T-helper 9 cell (primary cell): ENCODE measurements at places on chromosomes 4 and X.

DNA sequence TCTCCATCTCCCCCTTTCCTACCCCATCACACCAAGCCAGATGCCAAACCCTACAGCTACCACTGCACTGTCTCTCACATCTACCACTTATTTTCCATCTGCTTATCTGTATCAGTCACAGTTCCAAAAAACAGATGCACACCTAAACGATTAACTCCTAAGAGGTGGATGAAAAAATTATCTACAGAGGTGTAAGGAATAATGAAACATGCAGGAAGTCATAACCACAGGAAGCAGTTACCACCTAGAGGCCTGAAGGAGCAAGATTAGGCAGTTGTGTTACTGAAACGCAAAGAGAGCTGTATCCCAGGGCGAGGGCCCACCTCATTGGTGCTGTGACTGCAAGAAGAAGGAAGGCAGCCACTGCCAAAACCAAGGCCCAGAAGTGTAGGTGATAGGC is 87.8 kb upstream of the FAM241A start:
- no peak for DNase-seq

DNA sequence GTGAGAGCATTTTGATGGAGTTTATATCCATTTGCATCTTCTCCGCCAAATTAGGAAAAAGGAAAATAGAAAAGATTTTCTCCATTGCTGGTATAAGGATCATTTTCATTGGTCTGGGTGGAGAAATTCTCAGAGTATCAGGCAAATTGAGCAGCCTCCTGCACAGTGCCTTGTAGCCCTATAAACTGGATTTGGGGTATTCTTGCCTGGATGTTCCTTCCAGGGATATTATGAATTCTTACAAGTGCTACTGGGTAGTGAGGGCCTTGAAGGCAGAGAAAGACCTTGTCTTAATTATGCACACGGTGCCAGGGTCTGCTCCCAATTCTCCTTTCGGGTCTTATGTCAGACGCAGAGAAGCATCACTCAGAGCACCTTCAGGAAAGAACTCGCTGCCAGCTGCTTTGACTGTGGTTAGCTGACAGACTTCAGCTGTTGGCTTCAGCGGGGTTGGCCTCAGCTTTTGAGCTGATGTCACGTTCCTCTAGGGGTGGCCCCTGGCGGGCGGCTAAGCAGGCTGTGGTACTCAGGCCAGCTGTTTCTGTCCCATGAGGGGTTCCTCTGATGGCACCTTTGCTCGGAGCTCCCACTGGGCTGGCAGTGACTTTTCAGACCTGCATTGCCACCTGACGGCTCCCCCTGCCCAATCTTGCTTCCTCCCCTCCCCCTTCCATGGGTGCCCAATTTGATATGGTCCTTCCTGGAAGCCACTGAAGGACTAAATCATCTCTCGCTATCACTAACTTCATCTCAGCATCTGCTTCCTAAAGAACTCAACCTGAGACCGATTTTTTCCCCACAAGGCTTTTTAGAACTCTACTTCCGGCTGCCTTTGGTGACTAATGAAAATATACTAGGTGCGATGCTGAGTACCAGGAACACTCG is 519.5 kb downstream of the BCOR start:
- no peak for DNase-seq

GRCh38 chr4:63233671-63234070 is 1175.6 kb downstream of the TECRL start:
- no peak for DNase-seq

DNA sequence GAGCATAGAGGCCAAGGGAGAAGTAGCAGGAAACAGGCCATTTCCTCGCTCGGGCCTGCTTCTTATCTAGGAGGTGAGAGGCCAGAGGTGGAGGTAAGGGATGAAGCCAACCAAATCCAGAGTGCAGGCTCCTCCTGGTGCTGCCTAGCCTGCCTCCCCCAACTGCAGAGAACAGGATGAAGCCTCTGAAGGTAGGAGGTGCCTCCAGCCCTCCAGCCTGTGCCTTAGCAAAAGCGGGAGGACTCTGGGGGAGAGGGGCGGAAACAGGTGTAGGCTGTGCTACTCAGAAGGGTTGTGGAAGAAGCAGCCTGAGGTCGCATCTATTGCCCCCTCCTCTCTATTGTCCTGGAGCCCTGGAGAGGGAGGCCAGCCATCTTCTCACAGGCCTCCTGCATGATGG is 2.9 kb upstream of the MTM1 start:
- DNase-seq = no peak

- no peak for DNase-seq
These were observed 19.9 kb downstream of the GPKOW start for GRCh38 chrX:49103637-49104036.

GRCh38 chrX:134396174-134396573 is 63.8 kb upstream of the HPRT1 start:
- DNase-seq = no peak

DNA sequence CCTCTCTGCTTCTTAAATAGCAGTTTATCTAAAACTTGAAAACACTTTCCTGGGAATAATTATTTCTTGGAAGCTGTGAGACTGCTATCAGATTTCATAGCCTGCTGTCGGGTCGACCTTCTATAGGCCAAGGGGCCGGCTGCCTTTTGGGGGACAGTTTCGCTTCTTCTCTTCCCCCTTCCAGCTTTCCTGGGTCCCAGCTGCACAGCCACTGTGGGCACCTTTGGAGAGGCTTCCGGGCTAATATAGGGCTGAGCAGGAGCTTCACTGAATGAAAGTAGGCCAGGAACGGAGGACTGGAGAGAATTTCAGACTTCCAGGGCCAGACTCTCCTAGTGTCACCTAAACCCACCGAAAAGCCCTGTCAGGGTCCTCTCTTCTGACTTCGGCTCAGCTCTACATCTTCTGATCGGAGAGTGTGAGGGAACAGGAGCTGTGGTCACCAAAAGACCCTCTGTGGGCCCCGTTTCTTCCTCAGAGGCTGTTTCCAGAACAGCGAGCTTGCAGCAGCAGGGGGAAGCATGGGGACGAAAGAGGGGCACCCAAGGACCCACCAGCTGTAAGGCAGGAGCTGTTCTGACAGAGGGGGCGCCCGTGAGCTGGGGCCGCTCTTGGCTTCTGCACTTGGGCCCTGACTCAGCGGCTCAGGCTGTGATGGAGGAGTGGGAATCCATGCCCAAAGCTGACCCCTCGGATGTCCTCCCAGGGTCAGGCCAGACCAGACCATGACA is 620.6 kb downstream of the BCOR start:
- no peak for DNase-seq

DNA sequence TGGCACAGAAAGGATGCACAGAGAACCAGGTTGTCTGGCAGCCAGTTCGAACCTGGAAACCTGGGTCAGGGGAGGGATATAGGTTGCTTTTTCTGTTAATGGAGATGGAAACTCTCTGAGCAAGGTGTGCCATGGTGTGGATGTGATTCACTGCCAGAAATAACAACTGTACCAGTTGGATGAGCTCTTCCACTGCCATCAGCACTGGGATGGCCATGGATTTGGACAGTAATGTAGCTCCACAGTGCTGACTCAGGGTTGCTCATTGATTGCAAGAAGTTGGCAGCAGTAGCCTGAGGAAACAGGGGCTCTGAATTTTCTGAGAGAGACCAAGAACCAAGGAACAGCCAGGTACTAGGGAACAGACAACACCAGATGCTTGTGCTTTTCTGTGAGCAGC is 33.8 kb downstream of the PNMA5 start:
- no peak for DNase-seq

DNA sequence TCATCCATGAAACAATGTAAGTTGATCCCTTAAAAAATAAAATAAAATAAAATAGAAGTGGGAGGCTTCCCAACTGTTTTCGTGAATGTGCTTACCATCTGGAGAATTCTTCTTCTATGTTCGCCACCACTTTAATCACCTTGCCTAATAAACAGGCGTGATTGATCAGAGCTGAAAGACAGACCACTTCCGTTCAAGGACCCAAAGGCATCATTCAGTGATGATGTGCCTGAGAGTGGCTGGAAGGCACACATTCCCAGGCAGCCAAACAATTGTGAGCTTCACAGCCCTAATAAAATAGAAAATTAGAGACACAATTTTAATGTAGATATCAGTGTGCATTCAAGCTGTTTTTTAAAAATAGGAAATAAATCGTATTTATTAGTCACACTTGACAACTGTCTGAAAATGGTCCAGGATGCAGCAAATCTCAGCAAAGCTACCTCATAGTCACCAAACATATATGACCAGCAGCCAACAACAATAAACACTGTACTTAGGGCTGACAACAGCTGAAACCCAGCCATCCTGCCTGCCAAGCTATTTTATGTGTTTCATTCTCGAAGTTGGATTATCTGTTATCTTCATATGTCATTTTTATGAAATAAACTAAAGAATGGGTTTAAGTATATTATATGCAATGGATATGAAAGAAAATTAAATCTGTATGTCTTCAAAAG is 163.2 kb upstream of the FAM9B start:
- DNase-seq = no peak

DNA sequence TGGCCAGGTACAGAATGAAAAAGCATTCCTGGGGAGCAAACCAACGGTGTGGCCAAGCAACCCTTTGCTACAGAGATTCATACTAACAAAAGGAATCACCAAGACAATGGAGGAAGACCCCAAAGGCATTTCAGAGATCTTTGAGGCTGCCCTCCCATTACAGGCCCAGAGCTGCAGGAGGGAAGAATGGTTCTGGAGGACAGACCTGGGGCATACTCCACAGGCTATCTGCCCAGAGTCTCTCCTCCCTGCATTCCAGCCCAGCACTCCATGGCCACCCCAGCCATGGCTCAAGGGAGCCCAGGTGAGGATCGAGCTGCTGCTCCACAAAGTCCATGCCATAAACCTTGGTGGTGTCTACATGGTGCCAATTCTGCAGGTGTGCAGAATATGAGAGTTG is 81.9 kb downstream of the ATP11C start:
- DNase-seq = no peak
